ENCODE measurements at places on chromosomes 16 and 17.
A peak's percentile ranks its signal among the peaks of the same experiment; 100 is the strongest.

- DNase-seq, result no peak
These were observed 111.7 kb downstream of the PITPNC1 start for GRCh38 chr17:67488768-67489167.

- DNase-seq, result no peak
These were observed 28.4 kb upstream of the MED13 start for GRCh38 chr17:62093188-62094155.

DNA sequence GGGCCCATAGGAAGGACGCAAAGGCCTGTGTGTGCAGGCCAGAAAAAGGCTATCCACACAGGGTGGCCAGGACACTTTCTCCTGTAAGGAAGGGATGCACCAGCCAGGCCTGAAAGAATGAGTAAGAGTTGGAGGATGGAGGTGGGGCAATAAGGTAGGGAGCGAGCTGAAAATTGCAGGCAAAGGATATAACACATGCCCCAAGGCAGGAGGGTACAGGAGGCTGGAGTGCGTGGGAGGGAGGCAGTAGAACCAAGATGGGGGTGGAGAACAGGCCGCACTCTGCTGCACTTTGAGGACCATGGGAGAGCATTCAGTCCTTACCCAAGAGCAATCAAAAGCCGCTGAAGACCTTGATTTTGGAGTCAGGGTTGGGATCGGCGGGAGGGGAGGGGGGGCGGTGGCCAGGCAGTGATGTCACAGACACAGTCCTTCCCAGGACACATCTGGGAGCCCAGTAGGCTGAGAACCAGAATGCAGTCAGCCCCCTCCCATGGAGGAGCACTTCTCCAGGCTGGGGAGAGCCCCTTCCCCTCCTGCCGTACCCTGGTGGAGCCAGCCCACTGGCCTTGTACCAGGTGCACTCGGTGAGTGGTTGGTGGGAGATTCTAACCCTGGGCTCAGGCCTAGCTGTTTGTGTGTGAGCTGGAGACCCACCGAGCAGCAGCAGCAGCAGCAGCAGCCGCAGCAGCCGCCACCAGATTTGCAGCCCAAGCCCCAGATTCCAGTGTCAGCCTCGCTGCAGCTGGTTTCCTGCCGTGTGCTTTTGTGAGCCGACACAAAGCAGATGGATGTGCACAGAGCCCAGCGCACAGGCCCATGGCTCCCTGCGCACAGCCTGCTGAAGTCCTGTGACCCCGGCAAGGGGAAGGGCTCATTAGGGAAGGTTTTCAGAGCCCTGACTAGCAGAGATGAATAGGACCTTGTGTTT, 17.5 kb downstream of the ANKRD40 start:
- DNase-seq, result no peak

DNA sequence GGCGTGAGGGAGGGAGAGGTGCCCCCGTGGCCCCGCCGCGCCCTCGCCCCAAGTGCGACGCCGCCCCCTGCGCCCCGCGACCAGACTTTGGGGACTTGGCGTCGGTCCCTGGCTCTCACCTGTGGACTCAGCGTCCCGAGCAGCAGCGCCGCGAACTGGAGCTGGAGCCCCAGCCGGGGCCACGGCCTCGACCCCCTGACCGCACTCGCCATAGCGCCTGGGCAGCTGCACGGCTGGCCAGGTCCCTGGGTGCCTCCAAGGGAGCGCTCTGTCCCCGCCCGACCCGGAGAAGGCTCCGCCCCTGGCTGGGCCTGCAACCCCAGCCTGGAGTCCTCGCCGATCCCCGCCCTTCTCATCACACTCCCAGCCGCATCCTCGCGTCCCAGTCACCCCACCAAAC, at the start of gene ERN2:
Gene ERN2 (minus strand): TSS at position 247 of the 400 bp plus-strand sequence. CDS start 35 bp downstream, at position 212.
- no peak for DNase-seq

GRCh38 chr17:40921026-40921425, 16.4 kb downstream of the KRT23 start:
- DNase-seq, result no peak

DNA sequence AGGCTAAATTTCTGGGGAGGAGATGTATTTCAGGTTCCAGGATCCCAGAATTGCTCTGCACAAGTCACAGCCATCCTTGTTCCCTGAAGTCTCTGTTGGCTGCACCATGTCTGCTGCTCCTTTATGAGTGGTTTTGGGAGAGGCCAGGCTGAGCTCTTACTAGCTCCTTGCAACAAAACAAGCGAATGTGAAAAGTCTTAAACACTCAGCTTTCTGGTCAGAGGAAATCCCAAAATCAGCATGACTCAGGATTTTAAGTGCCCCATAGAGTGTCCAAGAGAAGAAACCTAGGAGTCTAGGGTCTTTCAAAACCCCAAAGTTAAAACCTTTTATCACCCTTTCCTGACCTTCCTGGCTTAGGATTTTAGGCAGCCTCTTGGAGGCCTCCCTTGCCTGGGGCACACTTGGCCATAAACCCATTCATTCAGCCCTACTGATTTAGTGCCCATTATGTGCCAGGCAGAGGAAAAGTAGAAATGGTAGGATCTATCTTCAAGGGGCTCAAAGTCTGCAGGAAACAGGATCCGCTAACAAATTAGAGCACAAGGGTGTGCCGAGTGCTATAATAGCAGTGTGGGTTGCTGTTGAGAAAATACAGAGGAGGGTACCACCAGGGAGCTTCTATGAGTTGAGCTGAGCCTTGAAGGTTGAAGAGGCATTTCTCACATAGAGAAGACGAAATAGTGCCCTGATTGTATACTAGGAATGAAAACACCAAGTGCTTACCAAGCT, 36.9 kb downstream of the SOST start:
- DNase-seq, result no peak

- DNase-seq, result no peak
These were observed 96.8 kb downstream of the OMG start for GRCh38 chr17:31200287-31200686.

- DNase-seq, result no peak
These were observed 76.3 kb downstream of the TTC19 start for GRCh38 chr17:16075949-16076348.

DNA sequence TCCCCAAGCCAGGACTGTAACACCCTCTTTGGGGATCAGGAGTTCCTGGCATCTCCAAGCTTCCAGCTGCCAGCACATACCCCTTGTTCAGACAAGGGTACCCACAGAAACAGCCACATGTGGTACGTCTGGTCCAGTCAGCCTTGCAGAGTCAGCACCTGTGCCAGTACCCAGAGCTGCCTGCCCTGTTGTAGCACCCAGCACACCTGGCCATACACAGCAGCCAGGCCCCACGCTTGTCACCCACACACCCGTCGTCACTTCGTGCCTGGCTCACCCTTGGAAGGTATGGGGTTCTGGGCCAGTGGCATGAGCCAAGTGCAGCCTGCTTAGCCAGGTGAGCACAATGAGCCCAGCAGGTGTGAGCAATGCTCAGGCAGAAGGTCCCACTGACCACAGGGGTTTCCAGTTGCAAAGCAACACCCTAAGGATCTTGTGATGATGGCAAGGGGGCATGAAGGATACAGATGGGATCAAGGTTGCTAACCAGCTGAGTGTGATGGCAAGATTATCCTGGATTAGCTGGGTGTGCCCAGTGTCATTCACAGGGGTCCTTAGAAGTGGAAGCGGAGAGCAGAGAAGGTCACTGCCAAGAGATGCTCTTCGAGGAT, 202.3 kb downstream of the CPPED1 start:
- no peak for DNase-seq

DNA sequence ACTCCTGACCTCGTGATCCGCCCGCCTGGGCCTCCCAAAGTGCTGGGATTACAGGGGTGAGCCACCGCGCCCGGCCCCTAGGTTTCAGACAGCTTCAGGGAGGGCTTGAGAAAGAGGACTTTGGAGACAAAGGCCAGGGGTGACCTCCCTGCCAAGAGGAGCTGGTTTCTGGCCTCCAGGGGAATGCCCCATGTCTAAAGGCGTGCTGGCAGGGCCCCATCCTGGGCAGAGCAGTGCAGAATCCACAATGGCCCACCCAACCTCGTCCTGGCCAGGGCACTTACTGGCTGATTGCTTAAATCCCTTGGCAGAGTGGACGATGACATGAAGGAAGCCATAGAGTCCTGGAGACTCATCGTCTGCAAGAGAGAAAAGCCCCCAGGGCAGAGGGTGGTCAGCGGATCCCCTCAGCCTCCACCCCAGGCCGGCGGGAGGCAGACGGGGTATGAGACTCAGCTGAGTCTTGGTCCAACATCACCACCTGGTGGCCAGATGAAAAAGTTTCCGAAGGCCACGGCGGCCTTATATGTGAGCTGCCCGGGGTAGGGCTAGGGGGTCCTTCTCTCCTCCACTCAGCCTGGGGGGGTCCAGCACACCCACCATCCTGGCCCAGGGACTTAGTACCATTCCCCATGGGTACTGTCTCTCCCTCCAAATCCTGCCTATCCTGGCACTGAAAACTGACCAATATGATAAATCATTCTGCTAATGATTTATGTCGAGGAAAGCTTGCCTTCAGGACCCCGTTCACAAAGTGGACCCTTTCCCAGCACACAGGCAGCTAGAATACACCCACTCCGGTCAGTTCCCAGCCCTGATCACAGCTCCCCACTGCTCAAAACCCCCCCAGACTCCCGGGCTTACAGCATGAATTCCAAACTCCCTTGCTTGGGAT, 59.1 kb downstream of the TIMM22 start:
- DNase-seq, result peak; percentile 34

DNA sequence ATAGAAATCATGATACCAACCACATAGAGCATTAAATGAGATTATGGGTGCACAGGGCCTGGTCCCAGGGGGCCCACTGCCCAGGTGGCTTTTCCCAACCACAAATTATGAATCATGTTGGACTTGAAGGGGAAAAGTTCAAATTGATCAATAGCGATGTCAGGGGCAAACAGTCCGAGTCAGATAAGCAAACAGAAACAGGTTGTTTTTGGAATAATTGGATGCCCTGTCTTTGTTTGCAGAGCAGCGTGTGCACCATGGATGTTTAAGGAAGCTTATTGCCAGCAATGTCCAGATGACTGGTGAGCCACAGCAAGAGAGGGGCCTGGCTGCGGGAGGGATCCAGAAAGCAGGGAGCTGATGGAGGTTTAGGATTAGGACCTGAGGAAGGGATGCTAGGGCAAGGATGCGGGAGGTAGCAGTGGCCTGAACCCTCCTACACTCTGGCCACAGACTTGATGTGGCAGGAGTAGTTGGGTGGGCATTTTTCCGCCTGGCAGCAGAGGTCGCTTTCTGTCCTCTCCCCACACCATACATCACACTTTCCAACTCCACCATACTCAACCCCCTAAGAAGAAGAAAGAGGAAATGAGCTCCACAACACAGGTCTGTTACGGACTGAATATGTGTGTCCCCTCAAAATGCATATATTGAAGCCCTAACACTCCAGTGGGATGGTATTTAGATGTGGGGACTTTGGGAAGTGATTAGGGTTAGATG, 266.4 kb upstream of the RPL38 start:
- no peak for DNase-seq

DNA sequence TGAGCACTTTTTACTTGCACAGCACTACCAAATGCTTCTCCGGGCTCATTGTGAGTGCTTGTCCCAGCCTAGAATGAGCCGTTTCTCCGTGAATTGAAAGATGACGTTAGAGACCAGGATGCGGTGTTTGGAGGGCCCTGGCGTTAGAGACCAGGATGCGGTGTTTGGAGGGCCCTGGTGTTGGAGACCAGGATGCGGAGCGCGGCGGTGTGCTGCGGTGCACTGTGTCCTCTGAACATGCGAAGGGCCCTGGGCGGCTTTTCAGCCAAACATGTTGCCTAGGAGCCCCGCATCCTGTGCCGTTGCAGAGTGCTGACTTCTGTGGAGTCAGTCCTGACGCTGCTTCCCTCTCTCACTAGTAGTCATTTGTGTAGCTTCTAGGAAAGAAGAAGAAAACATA, 42.7 kb downstream of the BANP start:
- DNase-seq, result no peak

DNA sequence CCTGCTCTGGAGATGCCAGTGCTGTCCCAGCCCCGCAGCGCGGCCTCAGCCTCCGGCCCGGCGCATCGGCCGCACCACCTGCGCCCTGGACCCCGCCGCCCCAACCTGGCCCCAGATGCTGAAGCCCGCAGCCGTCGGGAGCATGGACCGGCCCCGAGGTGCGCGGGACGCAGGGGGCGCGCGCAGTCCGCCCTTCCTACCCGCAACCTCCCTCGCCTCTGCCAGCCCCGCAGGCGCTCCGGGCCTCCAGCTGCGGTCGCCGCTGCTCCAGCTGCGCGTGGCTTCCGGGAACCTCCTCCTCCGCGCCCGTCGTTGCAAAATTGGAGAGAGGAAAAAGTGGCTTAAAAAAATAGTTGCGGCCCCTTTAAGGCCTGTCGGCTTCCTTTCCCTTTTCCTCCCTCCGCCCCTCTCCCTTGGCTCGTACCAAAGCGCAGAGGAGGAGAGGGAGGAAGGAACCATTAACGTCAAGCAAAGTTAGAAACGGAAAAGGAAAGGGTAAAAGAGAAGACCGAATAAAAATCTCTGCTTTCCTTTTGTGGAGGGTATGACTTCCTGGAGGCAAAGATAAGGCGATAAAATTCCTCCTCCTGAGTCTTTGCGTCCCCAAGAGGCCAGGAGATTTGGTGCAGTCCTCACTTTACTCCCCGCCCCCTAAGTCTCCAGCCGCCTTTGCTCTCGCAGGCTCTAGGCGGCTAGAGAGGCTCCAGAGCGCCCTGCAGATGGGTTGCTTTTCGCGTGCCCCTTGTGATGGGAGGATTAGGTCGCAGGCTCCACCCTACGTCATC, at the start of gene CDIPT:
Gene CDIPT (minus strand): TSS at position 343 of the 785 bp plus-strand sequence. CDS start 369 bp downstream, outside the sequence.
- peak; percentile 92 for DNase-seq

DNA sequence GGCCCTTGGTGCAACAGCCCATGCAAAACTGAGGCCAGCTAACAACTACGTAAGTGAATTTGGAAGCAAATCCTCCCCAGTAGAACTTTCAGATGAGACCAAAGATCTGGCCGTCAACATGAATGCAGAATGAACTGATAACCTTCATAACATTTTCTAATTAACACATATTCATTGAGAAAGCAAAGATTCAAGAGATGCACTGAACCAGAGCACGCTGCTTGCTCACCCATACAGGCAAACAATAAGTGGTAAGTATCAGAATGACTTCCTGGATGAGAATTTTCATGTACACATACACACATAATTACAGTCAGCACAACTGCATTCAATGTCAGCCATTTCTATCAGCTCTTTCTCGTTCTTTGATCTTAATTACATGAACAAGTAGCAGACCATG, 30.6 kb downstream of the XYLT1 start:
- DNase-seq, result no peak

DNA sequence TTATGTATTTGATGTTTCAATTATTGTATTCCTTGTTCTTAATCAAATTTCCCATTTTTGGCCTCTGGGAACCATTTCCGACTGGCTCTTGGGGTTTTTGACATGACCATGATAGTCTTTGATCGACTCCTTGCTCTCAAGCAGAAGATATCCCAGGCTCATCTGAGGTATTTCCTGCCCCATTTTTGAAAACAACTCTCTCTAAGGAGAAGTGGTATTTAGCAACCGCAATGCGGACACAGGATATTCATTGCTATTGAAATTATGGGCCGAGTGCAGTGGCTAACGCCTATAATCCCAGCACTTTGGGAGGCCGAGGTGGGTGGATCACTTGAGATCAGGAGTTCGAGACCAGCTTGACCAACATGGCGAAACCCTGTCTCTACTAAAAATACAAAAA, 5.5 kb downstream of the TANGO6 start:
- no peak for DNase-seq

Measured in effector memory CD8-positive, alpha-beta T cell (primary cell).